Activated CD8-positive, alpha-beta memory T cell treated with anti-CD3 and anti-CD28 coated beads for 1 hour (primary cell): ENCODE measurements at places on chromosomes 1 and 21.

GRCh38 chr1:200634261-200635122, 13.9 kb upstream of the KIF14 start:
- DNase-seq, result no peak

DNA sequence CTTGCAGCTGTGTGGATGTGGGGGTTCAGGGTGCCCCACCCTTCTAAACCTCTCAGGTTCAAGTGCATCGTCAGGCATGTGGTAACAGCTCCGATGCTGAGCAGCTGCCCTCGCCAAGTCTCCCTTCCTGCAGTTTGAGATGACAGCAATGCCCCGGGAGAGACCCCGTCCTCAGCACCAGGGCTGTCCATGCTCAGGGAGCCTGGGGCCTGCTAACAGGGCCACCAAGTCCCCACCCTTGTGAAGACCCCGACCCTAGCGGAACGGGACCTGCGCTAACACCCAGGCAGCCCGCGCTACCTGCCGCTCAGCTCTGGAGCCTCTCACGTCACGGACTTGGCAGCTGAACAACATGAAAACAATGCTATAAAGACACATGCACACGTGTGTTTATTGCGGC, 159.2 kb upstream of the C1orf174 start:
- DNase-seq, result no peak

- DNase-seq, result no peak
These were observed 151.8 kb upstream of the ST6GALNAC5 start for GRCh38 chr1:76715474-76715873.

- no peak for DNase-seq
These were observed 189.9 kb downstream of the HUNK start for GRCh38 chr21:32062591-32063227.

DNA sequence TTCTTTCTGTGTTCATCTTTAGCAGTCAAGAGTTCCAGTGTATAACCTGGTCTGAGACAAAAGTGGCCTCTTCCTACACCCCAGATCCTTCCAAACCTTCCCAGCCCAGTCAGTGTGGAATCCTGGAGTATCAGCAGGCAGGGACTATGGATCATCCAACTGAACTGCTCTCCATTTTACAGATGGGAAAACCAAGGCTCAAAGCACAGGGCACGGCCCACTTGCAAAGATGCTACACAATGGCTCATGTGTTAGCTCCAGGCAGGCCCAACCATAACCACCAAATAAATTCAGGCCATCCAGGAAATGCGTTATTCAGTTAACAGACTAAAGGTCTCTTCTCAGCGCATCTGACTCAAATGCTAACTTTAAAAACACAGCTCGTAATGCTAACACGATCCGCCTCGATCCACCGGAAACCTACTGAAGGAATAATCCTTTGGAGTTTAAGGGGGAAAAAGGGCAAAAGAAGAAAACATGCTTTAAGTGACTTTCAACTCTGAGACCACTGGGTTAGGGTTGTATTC, 7.1 kb downstream of the GLIS1 start:
- DNase-seq, result no peak

DNA sequence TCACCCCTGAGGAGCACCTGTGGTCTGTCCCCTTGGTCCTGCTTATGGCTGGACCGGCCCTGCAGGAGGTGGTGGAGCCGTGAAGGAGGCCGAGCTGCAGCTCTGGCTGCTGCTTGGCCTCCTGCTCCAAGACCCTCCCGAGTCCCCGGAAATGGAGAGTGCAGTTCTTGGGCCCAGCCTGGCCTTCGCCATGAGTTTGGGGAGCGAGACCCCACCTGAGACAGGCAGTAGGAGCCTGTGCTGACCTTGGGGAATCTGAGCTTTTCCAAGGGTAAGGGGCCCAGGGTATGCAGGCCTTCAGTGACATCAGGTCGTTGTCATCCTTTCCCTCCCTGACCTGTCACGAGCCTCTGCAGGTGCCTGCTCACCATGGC, 14.1 kb downstream of the TMEM201 start:
- DNase-seq, result no peak

DNA sequence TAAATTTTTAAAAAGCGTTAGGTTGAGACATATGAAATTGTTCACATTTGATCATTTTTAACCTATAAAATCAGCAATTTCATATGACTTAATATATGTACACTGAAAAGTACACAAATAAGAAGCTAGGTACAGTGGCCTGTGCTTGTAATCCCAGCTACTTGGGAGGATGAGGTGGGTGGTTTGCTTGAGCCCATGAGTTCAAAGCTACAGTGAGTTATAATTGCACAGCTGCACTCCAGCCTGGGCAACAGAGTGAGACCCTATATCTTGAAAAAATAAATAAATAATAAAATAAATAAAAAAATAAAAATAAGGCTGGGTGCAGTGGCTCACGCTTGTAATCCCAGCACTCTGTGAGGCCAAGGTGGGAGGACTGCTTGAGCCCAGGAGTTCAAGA, 5.2 kb upstream of the EPB41 start:
- no peak for DNase-seq

- no peak for DNase-seq
These were observed 1.1 kb upstream of the KCNQ4 start for GRCh38 chr1:40782371-40782956.
